ENCODE measurements at places on chromosomes 3 and 15.

- DNase-seq = no peak
Measured at GRCh38 chr3:111989061-111989678, 9.6 kb upstream of the TAGLN3 start.

DNA sequence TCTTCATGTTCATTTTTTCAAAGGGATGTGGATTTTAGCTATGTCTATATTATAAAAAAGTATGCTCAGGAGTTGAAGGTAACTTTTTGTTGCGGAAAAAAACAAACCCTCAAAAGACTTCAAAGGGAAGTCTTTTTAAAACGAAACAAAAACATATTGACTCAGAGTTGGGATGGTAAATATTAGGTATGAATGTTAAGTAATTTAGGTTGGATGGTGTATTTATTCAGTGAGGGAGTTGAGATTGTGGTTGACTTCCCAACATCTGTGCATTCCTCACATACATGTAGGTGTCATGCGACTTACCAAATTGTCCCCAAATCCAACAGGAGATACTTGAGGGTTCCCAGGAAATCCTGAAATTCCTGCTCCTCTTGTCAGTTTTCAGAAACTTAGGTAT lies 32.7 kb upstream of the PLSCR5 start:
- no peak for DNase-seq

DNA sequence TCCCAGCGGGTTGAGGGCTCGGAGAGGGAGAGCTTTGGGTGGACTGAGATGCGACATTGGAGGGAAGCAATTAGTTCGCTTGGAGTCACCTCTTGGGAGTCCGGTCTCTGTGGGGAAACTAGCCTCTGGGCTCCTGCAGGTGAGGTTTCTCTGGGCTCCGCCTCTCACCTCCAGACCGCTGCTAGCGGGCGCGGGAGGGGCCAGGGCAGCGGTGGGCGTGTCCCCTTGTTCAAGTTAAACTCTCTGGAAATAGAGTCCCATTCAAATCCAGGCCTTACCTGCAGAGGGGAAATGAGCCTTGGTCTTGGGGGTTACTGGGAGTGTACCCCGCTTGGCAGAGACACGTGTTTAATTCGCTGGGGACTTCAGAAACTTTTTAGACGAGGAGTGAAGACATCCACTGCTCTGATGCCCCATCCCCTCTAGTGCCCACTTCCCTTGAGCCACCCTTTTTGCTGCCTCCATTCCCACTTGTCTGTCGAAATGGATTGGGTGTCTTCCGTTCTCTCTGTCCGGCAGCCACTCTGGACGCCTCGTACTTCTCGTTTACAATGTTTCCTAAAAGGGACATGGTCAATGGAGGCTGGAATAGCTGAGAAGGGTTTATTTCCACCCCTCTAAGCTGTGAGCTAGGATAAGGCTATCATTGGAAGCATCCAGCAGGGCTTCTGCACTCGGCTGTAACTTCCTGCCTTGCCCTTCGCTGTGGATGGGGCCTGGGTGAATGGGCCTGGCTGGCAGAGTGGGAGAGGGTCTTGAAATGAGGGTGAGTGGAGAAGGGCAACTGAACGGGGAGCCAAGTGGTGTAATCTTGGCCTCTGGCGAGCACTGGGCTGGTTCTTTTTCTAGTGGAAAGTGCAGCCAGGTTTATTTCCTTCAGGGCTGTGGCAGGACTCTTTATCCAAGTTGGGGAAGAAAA lies 1.1 kb downstream of the MITF start:
- DNase-seq = no peak

DNA sequence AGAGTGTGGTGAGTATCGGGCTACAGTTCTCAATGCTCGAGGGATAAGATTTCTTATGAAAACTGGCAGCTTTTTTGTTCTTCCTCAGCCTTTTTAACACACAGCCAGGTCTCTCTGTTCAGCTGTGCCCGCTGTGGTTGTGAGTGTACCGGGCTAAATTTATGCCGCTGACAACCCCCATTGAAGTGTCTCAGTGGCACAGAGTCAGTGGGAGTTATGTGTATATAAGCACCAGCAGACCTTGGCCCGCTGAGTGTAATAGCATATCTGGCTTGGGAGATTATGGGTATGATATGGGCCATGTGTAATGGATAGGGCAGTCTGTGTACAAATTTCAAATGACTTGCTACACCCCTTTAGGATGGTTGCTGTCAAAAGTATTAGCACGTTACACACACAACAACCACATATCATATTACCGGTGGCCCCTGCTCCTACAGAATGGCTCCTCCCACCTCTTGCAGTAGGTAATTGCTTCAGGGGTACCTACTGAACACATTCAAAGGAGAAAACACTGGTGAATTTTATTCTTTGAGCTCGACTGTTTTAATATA lies 26.9 kb upstream of the NR2F2 start:
- DNase-seq = no peak

GRCh38 chr15:34336231-34336990 lies 1.2 kb downstream of the SLC12A6 start:
- DNase-seq = no peak

DNA sequence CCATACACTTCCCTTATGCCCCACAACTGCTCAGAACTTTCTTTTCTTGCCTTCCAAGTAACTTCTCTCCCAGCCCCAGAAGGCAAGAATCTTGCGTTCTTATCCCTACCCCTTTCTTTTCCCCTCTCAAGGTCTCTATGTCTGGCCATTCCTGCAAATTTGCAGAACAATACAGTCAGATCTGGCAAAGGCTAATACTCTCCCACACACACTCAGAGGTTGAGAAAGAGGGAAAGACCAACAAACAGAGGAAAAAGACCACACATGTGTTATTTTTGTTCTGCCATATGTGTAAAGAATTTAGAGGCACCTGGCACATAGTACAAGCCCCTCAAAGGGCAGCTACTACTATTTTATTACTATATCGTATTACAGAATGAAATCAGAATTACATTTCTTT lies 25.7 kb downstream of the GJD2 start:
- no peak for DNase-seq

- no peak for DNase-seq
Measured at GRCh38 chr3:69271098-69271497, 114.8 kb downstream of the FRMD4B start.

DNA sequence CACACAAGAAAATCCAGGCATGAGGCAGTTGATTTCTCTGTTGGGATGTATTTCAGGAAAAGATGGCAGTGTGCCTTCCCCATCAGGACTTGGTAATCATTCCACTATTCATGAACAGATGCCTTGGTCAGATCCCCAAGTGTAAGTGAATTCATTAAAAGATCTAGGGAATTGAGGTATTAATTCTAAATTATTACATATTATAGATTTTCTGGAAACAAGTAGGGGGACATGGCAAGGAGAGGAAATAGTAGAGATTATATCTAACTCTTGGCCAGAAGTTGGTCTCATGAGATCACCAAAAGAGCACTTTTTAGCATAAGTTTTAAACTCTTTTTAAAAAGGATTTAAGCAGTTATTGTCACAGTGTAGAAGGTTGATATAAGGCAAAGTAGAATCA lies 74.4 kb upstream of the MDFIC2 start:
- DNase-seq = no peak

Measured in stimulated activated CD8-positive, alpha-beta memory T cell treated with anti-CD3 and anti-CD28 coated beads, Interleukin-7, amount 100 ng/mL, for 48 hours (primary cell).